Subcutaneous preadipocyte (primary cell): ENCODE measurements at places on chromosomes 1 and 21. TPM values are rescaled to one million over a fixed set of nuclear protein-coding genes. Genes with fewer than 3 reads are reported as not detected.

The JAM2 gene
- 0.37 and 0.39 TPM in 2 replicates for total RNA-seq

The GRHL3 gene
- total RNA-seq: not detected in 2 replicates

The NCF2 gene
- not detected in 2 replicates for total RNA-seq

The ZNF684 gene
- total RNA-seq: 2.7 and 3.3 TPM in 2 replicates

The LRRC7 gene
- under 0.01 TPM in 1 of 2 replicates, not detected in the other for total RNA-seq
